ENCODE measurements at places on chromosomes 11 and 22. TPM values are rescaled to one million over a fixed set of nuclear protein-coding genes. Genes with fewer than 3 reads are reported as not detected.

DNA sequence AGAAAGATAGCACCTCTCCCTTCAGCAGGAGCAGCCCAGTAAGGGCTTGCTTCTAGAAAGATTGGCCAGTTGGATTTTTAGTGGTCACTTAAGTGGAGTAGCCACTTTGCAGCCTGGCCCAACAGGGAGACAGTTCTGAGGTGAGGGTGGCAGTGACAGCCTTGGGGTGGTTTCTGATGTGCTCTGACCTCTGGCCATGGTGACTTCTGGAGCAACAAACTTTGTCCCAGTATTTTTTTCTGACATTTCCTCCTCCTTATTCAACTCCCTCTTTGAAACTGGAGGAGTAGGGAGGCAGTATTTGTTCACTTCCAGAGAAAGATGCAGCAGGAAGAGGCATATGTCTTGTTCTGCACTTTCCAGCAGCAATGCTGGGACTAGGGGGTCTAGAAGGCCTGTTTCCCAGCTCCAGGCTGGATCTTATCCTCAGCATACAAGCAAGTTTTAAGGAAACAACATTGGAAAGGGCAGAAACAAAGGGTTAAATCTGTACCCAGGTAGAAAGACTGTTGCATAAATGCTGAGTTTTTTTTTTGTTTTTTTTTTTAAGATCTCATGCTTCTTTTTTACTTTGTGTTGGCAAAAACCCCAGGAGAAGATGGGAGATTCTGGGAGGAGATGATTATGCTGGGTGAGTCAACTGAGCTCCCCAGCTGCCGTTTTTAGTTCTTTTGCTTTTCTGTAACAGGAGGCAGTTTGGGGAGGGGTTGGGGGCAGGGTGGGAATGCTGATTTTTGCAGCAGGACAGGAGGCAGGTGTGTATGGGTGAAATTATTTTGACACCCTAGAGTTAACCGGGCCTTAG, 37.2 kb downstream of the RCOR2 start:
- no peak for DNase-seq

- DNase-seq: no peak
Observed at GRCh38 chr22:37295946-37296345, 13.6 kb downstream of the CYTH4 start.

P2RY6 gene
- 0.44 TPM for total RNA-seq

PAAF1 gene
- 22.9 TPM for total RNA-seq
